Stomach (tissue), 19 donors: ENCODE measurements at places on chromosomes 5 and 9. TPM values are rescaled to one million over a fixed set of nuclear protein-coding genes. Genes with fewer than 3 reads are reported as not detected.

GRCh38 chr9:20125727-20126126, 336.9 kb upstream of the SLC24A2 start:
- no peak for DNase-seq

ENTPD2 gene
- 3.5 TPM for total RNA-seq

FIBCD1 gene
- not detected for total RNA-seq

DNA sequence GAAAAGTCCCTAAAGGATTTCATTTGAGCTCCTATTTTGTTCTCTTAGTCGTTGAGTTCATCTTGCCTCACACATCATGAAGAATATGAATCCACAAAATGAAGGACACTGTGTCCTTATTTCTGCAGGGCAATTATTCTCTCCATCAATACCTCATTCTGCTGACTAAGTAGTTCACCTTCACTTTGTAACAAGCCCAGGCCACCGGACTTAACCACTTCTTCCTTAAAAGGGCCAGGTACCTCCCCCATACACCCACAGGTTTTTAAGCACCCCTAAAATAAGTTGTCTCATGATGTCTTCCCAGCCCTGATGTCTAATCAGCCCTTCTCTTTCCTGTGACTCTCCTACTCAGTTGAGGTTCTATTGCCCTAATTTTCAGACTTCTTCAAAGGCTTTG, 67.1 kb upstream of the PLPP6 start:
- DNase-seq, result no peak

DNA sequence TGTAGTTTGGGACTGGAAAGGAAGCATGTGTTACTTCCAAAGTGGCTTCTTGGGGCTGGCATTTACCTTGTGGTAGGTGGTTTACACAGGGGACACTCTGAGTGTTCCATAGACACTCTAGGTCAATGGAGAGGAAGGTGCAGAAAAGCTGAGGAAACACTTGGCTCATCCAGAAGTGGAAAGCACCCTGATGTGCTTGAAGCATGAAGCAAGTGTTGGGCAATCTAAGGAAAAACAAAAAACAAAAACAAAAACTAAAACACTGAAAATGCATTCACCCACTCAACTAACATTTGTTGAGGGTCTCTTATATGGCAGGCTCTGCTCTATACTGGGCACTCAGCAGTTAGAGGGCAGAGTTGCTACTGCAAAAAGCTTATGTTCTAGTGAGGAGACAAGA, 2.9 kb upstream of the ERAP2 start:
- DNase-seq, result no peak

DNA sequence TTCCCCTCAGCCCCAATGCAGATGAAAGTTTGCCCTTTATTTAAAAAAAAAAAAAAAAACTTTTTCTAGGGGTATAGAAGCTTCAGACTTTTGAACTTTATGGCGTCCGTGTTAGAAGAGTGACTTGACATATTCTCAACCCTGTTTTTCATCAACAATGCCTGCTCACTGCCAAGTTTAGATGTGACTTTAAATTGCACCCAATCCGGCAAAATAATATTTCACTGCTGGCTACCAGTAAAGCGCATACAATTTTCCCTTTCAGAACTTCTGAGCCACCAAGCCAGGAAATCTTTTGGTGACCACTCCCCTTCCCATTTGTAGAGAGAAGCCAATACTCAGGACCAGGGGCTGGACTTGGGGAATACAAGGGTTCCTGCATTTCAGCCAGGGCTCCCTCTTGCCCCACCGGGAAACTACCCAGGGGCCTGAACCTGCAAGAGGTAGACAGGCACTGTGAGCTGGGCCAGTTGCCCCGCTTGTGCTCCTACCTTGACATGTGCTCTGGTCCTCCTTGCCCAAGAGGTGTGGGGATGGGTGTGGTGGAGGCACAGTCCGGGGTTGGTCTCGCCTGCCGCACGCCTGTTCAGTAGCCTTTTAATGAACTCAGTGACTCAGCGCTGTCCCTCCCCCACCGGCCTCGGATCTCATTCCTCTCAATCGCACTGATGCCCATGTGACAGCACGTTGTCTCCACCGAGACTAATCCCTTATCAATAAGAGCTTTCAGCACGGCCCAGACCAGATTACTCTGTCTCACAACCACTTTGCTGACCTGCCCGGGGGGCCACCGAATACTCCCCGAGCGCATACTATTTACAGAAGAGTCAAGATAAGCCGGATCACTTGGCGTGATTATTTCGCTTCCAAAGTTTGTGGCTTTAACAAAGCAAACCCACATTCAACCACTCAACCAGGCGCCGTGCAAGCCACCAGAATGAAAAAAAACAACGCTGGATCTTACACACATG, 226.4 kb downstream of the DCP2 start:
- peak; percentile 84 for DNase-seq

CMYA5 gene
- total RNA-seq, result 12.8 TPM

GRCh38 chr9:38079461-38080031, 10.5 kb upstream of the SHB start:
- DNase-seq, result no peak

DNA sequence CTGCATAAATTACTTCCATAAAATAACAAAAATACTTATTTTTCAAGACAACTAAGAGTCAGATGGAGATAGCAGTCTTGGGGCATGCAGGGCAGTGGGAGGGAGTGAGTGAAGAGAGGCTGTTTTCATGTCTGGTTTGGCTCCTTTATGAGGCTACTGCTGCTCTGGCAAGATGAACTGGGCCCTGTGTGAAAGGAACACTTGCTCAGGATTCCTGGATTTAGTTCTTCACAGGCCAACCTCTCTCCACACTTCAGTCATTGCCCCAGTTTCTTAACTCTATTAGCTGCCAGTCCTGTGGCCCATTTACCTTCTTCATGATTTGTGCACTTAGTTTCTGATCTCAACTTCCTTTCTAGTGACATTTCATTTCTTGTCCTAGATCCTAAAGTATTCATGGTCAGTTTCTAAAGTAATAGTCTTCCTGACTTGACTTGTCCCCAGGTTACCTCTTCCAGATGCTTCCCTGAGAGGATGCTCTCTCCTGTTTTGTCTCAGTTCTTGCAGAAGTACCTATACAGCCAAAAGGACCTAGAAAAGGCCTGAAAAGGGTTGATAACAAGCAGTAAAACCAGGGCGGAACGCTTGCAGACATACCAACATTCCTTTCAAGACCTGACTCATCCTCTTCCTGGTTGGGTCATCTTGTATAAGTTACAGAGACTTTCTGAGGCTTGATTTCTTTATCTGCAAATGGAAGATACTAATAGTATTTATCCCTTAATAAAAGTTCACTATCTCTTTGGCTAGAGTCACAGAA, 77.0 kb upstream of the ZFAND5 start:
- no peak for DNase-seq

DNA sequence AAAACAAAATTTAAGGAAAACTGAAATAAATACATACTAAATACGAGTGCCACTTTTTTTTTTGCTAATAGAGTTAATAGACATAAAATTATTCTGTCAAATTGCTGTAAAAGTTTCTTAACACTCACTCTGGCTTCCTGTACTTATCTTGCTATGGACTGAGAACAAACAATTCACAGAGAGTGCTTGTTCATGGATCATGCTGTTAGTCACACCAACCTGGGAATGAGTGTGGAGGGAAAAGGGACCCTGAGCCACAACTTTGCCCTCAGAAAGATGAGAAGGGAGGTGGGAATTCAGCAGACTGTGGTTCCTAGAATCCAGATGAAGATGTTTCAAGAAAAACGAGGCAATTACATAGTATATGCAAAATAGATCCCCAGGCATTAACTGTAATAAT, 246.9 kb downstream of the FBXL7 start:
- DNase-seq, result no peak

DNA sequence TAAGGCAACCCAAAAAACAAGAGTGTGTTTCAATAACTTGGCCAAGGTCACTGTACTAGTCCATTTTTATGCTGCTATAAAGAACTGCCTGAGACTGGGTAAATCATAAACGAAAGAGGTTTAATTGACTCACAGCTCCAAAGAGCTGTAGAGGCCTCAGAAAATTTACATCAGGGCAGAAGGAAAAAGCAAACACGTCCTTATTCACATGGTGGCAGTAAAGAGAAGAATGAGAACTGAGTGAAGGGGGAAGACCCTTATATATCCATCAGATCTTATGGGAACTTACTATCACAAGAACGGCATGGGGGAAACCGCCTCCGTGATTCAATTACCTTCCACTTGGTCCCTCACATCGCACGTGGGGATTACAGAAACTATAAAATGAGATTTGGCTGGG, 64.3 kb upstream of the CAMK4 start:
- no peak for DNase-seq

- DNase-seq, result no peak
These were observed 22.0 kb downstream of the CDC42SE2 start for GRCh38 chr5:131285703-131286399.

CCDC171 gene
- total RNA-seq, result 11.4 TPM

- no peak for DNase-seq
These were observed 118.7 kb downstream of the TTLL11 start for GRCh38 chr9:121974421-121974820.

DNA sequence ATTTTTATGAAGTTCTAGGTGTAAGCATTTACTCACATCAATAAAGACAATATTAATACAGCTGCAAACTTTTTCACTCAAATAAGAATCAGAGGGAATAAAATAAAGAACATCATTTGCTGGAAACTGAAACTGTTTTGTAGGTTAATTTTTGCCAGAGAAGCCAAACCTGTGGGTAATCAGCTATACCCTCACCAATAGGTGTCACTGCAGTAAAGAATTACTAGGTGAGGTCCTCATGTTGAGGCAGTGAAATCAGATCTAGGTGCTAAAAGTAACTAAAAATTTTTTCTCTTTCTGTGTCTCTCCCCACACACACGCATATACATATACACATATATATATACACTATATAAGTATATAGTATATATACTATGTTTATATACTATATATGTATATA, 1016.3 kb upstream of the SEMA6A start:
- no peak for DNase-seq

RXRA gene
- total RNA-seq, result 68.4 TPM

DNA sequence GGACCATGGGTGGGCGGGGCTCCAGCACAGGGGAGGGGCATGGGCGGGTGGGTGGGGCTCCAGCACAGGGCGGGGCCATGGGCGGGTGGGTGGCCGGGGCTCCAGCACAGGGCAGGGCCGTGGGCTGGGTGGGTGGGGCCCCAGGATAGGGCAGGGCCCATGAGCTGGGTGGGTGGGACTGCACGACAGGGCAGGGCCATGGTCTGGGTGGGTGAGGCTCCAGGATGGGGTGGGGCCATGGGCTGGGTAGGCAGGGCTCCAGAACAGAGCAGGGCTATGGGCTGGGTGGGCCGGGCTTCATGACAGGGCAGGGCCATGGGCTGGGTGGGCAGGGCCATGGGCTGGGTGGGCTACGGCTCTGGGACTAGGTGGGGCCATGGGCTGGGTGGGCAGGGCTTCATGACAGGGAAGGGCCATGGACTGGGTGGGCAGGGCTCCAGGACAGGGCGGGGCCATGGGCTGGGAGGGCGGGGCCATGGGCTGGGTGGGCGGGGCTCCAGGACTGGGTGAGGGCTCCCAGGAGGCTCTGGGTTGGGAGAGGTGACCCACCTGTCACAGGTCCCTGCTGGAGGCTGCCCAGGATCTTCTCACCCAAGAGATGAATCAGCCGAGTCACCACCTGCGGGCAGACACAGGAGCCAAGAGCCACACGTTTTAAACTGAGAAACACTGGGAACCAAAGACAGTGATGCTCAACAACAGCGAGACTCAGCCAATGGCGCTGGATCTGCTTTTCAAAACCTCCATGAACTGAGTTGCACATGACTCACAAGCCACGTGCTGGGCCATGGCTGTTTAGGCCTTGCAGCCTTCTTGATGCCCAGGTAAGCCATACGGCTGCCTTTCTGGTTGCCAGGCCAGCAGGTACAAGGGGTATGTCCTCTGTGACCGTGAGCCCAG, 33.6 kb upstream of the NSMF start:
- no peak for DNase-seq

DNA sequence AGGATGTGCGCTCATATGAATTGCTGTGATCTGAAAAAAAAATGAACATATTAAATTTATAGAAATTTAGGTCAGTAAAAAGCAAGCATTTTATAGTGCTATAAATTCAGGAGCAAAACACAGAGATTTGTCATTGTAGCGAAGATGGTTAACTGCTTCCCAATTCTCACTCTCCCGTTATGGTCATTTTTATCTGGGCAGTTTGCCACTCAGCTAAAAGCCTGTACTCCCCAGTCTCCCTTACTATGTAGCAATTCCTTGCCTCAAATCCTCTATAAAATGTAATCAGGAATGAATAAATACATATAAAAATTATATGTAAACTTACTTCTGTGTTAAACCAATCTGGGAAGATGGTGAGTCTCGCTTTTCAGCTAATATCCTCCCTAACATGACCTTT, 471.5 kb downstream of the HINT1 start:
- DNase-seq, result peak; percentile 5

SPINK6 gene
- total RNA-seq, result not detected

- no peak for DNase-seq
These were observed 188.2 kb upstream of the TAS2R1 start for GRCh38 chr5:9818340-9818845.

- DNase-seq, result no peak
These were observed 22.5 kb upstream of the OR2S2 start for GRCh38 chr9:35980289-35981011.

DNA sequence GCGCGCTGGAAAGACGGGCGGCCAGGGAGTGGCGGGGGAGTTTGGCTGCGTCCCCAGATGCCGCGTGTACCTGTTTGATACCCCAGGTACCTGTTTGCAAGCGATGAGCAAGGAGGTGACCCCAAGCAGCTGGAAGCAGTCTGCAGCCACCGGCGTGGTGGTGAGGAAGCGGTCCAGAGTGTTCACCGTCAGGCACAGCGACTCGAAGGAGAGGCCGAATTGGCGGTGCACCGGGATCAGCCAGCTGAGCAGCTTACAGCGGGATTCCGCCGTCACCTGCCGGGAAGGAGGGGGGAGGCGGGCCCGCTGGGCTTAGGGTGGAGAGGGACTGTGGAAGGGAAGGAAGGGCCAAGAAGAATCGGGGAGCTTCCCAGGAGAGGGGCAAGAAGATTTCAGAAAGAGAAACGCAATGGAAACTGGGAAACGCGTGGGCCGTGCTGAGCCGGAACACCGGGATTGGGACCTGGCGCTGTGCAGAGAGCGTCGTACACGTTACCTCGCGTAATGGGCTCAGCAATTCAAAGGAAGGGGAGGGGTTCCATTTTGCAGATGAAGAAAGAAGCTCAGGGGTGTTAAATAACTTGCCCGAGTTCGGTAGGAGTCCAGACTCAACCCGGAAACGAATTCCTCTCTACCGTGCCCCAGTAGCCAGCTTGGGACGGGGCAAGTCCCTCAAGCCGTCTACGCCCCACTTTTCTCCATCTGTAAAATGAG, 980 bp downstream of the CCNO start:
- DNase-seq, result peak; percentile 54

DNA sequence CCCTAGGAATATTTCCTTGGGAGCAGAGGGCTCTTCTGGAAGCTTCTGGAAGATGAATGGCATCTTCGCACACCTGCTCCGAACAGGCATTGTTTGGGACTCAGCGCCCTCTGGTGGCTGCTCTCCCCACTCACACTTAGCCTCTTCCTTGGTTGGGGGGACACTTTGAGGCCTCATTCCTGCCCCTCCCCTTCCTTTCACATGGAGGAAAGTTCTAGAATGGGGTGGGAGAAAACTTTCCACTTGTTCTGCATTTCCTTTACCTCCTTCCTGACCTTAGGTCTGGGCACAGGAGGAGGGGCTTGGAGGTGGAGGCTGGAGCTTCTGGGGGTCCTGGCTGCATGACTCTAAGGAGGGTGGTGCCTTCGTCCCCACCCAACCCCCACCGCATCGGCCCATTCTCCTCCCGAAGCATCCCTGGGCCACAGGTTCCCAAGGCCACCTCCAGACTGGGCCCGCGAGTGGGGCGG, 19.3 kb upstream of the SMIM32 start:
- DNase-seq, result peak; percentile 81

- peak; percentile 44 for DNase-seq
These were observed 23.1 kb upstream of the NSMF start for GRCh38 chr9:137482094-137482781.

ANKDD1B gene
- total RNA-seq, result 7.7 TPM

- DNase-seq, result no peak
These were observed 40.3 kb downstream of the SLC24A2 start for GRCh38 chr9:19748278-19749126.
